Activated naive CD4-positive, alpha-beta T cell treated with anti-CD3 and anti-CD28 coated beads, Interleukin-2, amount 50 U/mL, for 72 hours (primary cell): ENCODE measurements at places on chromosomes 4 and X. TPM values are rescaled to one million over a fixed set of nuclear protein-coding genes. Genes with fewer than 3 reads are reported as not detected.
A peak's percentile ranks its signal among the peaks of the same experiment; 100 is the strongest.

DNA sequence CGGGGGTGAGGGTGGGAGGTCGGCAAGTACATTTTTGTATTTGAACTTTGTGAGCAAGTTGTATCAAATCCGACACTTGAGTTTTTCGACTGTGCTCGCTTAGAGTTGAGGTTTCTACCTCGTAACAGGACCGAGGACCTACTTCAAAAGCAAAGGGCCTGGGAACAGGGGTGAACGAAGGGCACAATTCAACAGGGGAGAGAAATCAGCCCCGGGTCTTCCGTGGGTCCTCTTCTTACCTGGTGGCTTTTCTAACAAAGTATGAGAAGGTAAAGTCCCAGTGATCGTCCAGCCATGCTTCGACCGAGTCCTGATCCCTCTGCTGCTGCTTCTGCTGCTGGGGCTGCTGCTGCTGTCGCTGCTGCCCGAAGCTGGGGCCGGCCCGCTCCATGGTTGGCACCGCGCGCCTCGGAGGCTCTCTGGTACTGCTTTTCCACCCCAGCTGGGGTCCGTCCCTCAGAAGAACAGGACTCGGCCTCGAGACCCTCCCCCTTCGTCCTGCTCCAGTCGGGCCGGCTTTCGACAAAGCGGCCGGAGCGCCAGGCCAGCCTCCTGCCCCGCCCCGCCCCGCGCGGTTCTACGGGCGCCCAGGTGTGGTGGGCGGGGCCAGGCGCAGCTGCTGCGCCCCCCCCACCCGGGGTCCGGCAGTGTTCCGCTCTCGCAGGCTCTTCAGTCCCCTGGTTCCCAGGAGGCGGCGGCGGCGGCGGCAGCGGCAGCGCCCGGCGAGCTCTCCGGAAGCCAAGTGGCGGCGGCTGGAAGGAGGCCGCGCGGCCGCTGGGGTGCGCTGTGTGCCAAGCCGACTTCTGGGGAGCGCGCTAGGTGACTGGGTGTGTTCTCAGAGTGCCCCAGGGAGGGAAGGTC, at the start of gene PDE5A:
PDE5A (minus strand) TSS at position 524 of the 861 bp plus-strand sequence; CDS start at position 391, 133 bp downstream.
- DNase-seq, result peak; percentile 71

DNA sequence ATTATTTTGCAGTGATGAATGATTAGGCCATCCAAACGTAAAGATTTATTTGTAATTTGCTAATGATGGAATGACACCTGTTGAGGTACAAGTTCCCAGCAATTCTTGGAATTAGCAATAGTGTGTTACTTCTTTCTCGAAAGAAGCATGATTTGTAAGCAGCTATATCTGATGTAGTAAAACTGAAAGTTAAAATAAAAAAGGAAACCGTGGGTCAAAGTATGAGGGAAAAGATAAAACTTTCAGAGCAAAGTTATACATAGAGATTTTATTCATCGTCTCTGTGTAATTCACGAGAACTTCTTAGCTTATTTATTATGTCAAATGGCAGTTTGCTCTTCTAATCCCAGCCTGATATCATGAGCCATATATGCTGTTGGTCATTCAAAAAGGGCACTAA, 59.0 kb downstream of the NFKB1 start:
- DNase-seq, result no peak

- DNase-seq, result no peak
Observed at GRCh38 chr4:113976741-113977525, 2.5 kb downstream of the ARSJ start.

The SCRG1 gene
- total RNA-seq, result not detected

GRCh38 chrX:6981718-6982406, 165.7 kb upstream of the STS start:
- no peak for DNase-seq

GRCh38 chrX:30364229-30364628, 55.0 kb upstream of the NR0B1 start:
- DNase-seq, result no peak

GRCh38 chrX:130197464-130197863, 25.7 kb downstream of the RAB33A start:
- DNase-seq, result no peak

The TMEM271 gene
- total RNA-seq, result not detected

The NUDT9 gene
- 9.7 TPM for total RNA-seq

DNA sequence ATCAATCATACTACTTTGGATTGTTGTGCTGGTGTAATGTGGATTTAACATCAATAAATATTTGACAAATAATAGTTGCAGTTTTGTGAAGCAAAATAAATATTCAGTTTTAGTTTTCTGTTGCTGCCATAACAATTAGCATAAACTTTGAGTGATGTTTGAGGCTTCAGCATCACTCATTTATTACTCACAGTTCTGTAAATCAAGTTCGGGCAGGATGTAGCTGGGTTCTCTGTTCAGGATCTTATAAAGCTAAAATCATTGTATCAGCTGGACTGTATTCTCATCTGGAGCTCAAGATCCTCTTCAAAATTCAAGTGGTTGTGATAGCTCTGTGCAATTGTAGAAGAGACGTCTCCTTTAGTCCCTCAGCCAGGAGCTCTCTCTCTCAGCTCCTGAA, 81.7 kb downstream of the CBR4 start:
- no peak for DNase-seq

The STATH gene
- not detected for total RNA-seq

The SYTL4 gene
- not detected for total RNA-seq

GRCh38 chr4:151876381-151876988, 115.7 kb upstream of the GATB start:
- no peak for DNase-seq

The FREM3 gene
- total RNA-seq, result not detected

The LRIT3 gene
- 0.20 TPM for total RNA-seq

- DNase-seq, result no peak
Observed at GRCh38 chr4:148154769-148155168, 287.4 kb downstream of the NR3C2 start.

DNA sequence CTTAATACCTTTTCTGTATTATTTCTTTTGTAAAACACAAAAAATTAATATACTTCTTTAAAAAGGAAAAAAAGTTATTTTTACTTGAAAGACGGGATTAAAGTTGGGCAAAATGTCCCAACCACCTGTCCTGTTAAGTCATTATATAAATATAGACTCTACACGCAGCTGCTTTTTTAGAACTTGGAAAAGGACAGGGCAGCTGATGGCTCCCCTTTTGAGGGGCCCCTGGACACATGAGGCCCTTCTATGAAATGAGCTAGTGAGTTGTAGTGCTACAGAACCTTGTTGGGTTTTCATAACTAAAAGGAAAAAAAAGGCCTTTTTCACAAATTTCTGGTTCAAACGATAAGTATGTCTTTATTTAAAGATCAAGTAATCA, 600 bp upstream of the BEX2 start:
- no peak for DNase-seq

DNA sequence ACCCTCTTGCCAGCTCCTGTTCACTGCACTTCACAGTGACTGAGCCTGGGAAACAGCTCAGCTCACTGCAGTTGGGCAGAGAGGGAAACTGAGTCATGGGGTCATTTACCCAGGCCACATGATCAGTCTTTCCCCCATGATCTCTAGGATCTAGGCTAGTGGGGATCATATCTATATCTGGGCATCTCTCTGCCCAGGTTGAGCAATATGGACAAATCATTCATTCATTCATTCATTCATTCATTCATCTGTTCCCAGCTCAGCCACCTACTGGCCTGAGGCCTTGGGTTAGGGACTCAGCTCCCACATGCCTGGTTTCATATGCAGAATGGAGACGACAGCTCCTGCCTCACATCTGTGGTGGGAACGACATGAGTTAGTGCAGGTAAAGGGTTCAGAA, 45.3 kb upstream of the HMX1 start:
- DNase-seq, result peak; percentile 0

DNA sequence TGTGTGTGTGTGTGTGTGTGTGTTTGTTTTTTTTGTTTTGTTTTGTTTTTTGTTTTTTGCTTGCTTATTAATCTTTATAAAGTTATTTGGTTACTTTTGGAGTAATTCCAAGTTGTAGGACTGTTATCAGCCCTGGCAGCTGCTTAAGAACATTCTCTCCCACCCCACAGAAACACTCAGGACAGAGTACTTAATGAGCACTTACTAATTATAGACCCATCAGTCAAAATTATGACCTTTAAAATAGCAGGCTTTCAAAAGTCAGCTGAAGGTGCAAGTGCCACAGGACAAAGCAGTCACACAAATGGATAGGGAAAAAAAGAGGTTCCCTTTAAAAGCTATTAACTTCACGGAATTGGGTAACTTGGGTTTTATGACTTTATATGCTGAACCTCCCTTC, 69.0 kb downstream of the BEND2 start:
- DNase-seq, result no peak

The ITIH6 gene
- not detected for total RNA-seq

GRCh38 chr4:183611210-183611830, 47.7 kb downstream of the RWDD4 start:
- no peak for DNase-seq

- no peak for DNase-seq
Observed at GRCh38 chr4:168074861-168075260, 17.5 kb upstream of the ANXA10 start.

The C1QTNF7 gene
- total RNA-seq, result not detected

The LGI2 gene
- not detected for total RNA-seq

The WDFY3 gene
- 1.9 TPM for total RNA-seq

The IL2 gene
- total RNA-seq, result 171 TPM

DNA sequence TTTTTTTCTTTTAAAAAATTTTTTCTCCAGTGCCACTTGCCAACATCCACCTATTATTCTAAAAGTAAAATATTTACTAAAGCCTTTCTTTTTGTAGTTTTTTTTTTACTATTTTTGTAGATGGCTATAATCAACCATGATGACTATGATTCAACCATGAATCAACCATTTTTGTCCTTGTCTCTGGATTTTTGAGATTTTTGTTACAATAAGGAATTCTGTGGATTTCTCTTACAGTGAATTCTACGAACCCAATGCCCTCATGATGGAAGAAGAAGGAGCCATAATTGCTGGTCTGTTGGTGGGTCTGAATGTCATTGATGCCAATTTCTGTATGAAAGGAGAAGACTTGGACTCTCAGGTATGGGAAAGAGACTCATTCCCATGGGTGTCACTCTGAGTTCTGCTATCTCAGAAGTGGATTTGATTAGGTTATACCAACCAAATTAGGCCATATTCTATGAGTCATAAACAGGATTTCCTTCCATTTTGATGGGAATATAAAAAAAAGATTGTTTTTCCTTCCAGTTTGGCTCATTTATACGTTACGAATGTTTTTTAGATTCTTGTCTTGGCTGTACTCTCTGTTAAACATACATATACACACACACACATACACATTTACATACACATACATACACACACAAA, 46.7 kb downstream of the RUFY3 start:
- no peak for DNase-seq

DNA sequence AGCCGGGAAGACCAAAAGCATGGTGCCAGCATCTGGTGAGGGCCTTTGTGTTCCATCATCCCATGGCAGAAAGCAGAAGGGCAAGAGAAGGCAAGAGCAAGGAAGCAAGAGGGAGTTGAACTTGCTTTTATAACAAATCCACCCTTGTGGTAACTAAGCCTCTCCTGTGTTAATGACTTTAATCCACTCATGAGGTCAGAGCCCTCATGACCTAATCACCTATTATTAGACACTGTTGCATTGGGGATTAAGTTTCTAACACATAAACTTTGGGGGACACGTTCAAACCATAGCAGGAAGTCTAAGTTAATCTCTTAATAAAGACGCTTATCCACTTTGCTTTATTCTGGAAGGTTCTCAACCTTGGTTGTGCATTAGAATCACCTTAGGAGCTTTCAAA, 12.5 kb upstream of the PCYT1B start:
- DNase-seq, result no peak

The GPAT3 gene
- 0.74 TPM for total RNA-seq

The FAM9B gene
- not detected for total RNA-seq

The WDR17 gene
- 1.3 TPM for total RNA-seq

DNA sequence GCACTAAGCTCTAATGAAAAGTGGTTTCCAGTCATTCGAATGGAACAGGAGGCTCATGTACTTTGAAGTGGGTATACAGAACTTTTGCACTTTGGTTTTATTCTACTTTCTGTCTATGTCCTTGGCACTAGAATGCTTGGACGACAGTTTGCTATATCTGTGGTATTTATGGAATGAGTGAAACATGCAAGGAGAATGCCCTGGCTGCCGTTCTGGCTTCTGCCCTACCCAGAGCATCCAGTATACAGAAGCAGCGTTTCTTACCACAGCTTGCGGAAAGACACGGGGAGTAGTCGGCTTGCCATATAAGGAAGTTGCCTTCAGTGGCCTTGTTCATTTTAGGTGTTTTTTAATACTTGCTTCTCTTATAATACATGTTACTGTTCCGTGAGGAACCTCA, 98.0 kb downstream of the TBL1X start:
- no peak for DNase-seq

The MAGED4B gene
- total RNA-seq, result 2.9 TPM

- DNase-seq, result no peak
Observed at GRCh38 chr4:93810340-93810992, 18.1 kb upstream of the ATOH1 start.

GRCh38 chr4:30605616-30606190, 114.5 kb upstream of the PCDH7 start:
- no peak for DNase-seq

GRCh38 chr4:140096921-140097320, 57.1 kb downstream of the MAML3 start:
- no peak for DNase-seq

GRCh38 chrX:94751611-94752010, 1077.6 kb downstream of the FAM133A start:
- DNase-seq, result no peak

The KCTD8 gene
- total RNA-seq, result not detected

GRCh38 chr4:169314906-169315305, 44.1 kb upstream of the SH3RF1 start:
- DNase-seq, result no peak

The SATL1 gene
- not detected for total RNA-seq

GRCh38 chr4:159758061-159758460, 655.2 kb downstream of the RAPGEF2 start:
- DNase-seq, result no peak

- DNase-seq, result no peak
Observed at GRCh38 chr4:156496797-156497196, 474.8 kb downstream of the PDGFC start.

DNA sequence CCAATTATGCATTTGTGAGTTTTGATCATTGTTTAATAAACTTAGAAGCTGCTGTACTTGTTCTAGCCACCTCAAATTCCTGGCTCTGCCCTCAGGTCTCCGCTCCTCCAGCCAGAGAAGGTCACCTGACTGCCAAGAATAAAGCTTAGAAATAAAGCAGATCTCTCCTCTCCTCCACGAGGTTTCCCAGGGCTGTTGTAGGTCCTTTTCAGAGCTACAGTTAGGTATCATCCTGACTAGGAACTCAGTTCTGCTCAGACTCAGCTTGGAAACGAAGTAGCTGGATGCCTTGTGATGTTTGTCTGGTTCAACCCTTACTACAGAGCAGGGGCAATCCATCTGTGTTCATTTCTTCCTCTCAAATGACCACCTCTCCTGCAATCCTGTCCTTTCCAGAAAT, 79.1 kb upstream of the RAPGEF2 start:
- DNase-seq, result no peak

- DNase-seq, result no peak
Observed at GRCh38 chr4:7169134-7169533, 23.2 kb upstream of the SORCS2 start.

DNA sequence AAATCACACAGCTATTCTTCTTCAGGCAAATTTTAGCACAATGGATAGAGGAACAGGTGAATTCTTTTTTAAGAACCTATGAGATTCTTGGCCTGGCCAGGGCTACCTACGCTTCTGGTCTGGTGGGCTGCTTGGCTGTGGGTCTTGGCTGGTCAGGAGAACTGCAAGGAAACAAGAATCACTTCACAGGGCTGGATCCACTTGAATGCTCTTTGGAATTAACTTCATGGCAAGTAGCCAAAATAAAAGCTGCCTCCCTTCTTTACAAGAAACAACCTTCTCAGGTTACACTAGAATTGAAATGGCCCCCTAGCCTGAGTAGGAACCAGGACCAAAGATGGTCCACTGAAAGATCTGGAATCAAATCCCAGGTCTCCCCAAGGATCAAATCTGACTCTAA, 519.1 kb downstream of the IQCM start:
- no peak for DNase-seq
